ENCODE measurements at places on chromosomes 4 and X.

GRCh38 chr4:81429607-81430006 is 42.1 kb downstream of the RASGEF1B start:
- no peak for DNase-seq

DNA sequence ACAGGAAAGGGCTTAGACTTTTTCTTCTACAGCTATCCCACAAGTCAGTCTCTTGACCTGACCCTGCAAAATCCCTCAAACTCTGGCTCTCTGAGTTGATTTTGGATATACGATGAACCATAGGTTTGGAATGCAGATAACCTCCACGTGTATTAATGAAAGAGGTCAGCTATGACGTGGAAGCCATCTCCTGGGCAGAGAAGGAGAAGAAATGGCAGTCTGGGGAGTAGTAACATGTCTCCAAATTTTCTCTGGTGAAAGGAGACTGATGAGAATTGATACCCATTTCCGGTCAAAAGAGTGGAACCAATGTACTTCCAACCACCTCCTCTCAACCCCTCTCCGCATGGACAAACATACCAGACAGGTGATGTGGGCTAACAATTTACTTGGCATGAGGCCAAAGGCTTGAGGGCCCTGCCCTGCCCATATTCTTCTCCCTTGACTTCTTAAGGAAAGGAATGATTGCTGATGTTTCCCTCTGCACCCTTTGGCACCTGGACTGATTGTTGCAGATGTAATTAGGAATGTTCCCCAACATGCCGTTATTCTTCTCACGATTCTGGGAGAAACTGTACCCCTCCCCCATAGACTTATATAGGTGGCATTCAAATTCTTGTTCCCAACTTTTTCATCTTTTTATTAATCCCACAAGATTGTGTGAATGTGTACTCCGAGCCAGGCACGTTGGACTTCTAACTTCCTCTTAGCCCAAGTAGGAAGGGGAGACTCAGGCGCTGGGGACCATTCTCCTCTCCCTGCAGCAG is 580 bp upstream of the PLS3 start:
- no peak for DNase-seq

DNA sequence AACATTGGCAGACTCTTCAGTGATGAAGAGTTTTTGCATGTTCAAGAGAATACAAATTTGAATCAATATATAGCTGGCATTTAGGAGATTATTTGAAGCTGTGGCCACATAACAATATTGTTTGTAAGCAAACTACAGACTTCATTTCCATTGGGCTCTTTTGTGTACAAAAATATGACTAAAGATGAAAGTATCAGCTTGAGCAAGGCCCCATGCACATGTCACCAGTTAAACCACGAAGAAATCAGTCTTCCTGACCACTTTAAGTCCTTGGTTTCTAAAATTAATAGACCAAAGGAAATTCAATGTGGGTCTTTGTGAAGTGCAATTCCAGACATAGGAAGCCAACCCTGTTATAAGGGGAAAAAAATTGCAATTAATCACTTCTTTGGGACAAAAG is 1664.6 kb upstream of the ADGRL3 start:
- DNase-seq: no peak

DNA sequence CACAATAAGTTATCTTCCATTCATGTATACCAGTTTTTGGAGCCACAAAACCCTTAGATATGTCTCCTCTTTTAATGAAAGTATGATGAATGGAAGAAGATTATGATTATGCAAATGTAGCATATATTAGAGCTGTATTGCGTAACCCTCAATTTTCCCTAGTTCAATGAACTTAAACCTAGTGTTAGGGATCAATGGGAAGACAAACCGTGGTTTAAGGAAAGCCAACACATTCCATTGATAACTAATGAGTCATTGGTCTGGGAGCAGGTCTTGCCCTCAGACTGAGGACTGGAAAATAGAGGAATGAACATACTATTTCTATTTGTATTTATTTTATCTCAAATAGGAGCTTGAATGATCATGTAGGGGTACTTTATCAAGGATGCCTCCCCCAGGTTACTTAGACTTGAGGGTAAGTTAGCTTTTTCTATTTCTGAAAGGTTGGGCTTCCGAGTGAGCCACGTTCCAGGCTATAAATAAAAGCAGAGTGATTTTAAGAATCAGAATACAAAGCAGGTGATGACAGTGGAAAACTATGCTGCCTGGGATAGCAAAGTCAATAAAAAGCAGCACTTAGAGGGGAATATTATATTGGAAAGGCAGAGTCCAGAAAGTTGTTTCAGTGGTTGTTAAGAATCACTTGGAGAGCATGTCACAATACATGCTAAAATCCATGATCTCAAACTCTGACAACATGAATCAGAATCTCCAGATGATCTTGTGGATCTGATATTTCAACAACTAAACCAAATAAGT is 356.0 kb downstream of the ADAM29 start:
- DNase-seq: no peak

DNA sequence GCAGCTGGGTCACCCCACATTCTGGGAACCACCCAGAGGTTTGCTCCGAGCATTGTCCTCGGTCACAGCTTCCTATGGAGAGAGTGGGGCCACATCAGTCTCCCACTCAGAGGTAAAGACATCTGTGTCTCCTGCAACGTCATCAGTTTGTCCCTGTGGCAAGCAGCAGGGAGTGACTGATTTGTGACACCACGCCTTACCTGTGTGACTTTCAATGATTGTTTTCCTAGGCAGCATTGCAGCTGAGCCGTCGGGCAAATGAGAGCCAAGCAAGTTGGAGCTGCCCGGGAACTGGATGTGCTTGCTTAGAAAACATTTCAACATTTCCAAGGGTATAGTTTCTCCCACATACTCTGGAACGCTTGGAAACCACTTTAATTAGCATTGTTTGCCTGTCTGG is 29.7 kb upstream of the HELT start:
- no peak for DNase-seq

GRCh38 chr4:112513971-112514646 is 1.9 kb downstream of the NEUROG2 start:
- DNase-seq: no peak

GRCh38 chrX:117996918-117997480 is 119.6 kb downstream of the KLHL13 start:
- no peak for DNase-seq

GRCh38 chr4:6781561-6781960 is 966 bp upstream of the KIAA0232 start:
- no peak for DNase-seq

- no peak for DNase-seq
Measured at GRCh38 chr4:178595500-178596138, 1153.4 kb upstream of the AGA start.

- DNase-seq: no peak
Measured at GRCh38 chrX:49161632-49162031, 926 bp upstream of the MAGIX start.

DNA sequence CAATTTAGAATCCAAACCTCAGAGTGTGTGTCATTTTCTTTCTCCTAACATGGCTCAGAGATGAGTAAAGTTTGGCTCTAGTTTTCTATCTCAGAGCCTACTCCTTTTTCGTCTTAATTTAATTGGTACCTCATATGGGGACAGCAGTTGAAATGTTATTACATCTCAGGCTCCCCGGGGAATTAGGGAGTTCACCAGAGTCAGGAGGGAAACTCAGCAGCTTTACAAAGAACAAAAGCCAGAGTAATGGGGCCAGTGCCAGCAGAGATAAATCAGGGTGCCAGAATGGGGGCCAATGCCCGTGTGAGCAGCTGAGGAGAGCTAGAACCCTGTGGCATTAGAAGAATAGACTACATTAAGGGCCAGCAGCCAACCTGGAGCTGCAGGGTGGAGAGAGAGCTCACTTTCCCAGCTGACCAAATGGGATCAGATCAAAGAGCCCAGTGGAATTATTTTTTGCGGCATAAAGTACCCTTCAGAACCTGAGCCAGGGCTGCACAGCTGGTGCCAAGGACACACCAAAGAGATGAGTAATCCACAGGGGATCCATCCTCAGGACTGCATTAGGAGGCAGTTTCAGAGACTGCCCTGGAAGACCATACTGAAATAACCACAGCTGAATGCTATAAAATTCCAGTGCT is 207.1 kb upstream of the DKK2 start:
- no peak for DNase-seq

DNA sequence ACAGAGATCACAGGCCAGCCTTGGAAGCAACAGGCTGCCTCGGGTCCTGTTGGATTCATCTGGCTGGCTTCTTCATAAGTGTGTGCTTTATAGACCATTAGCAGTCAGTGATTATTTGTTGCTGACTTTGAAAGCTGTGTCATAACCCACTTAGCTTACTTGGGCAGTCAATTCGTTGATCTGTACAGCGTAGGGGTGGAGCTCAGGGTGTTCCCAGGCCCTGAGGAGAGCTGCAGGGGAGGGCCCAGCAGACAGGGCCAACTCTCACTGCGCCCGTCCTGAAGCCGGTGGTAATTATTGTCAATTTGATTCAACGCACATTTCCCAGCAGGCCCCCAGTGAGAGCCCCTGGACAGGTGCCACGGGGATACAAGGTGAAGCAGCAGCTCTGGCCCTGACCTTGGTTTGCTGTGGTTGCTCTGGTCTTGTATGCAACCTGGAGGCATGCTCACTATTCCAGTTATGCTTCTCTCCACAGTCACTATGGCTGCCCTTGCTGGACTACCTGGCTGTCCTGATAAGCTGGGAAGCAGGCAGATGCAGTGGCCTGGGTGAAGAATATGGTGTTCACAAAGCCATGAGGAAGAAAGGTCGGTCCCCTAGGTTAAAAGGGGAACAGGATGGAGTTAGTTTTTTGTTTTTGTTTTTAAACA is 40.1 kb upstream of the HMGB3 start:
- DNase-seq: no peak

DNA sequence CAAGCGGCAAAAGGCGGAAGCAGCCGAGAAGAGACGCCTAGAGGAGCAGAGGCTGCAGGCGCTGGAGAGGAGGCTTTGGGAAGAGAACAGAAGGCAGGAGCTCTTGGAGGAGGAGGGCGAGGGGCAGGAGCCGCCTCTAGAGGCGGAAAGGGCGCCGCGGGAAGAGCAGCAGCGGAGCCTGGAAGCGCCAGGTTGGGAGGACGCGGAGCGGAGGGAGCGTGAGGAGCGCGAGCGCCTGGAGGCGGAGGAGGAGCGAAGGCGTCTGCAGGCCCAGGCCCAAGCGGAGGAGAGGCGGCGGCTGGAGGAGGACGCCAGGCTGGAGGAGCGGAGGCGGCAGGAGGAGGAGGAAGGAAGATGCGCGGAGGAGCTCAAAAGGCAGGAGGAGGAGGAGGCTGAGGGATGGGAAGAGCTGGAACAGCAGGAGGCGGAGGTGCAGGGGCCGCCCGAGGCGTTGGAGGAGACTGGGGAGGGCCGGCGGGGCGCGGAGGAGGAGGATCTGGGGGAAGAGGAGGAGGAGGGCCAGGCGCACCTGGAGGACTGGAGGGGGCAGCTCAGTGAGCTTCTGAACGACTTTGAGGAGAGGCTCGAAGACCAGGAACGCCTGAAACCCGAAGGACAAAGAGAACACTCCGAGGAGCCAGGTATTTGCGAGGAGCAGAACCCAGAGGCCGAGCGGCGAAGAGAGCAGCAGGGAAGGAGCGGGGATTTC is 72.9 kb downstream of the AASDH start:
- DNase-seq: no peak

GRCh38 chr4:74456849-74457395 is 12.0 kb downstream of the AREG start:
- DNase-seq: no peak
